ENCODE measurements at places on chromosomes 7 and 10.

DNA sequence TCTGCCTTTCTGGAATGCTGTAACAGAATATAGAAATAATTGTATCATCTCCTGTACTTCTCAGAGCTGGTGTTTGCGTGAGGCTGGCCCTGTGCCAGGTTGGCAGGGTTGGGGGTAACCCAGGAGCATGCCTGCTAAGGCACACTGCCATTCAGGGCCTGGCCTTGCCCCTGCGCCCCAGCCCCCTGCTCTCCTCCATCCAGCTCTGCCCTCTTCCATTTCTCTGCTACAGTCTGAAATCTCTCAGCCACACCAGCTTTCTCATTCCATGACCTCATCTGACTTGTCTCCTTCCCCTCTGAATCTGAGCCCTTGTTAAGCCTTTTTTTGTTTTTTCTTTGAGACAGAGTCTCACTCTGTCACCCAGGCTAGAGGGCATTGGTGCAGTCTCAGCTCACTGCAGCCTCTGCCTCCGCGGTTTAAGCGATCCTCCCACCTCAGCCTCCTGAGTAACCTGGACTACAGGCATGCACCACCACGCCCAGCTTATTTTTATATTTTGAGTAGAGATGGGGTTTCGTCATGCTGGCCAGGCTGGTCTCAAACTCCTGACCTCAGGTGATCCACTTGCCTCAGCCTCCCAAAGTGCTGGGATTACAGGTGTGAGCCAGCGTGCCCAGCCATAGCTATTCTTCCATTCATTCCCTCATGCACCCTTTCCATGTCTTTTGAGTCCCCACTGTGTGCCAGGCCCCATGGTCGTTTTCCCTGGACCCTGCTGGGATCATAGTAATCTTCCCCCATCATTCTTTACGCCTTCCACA lies 206.8 kb downstream of the CUX1 start:
- DNase-seq, result no peak

- DNase-seq, result peak; percentile 16
These were observed 71.7 kb downstream of the ICA1 start for GRCh38 chr7:8190119-8190895.

- no peak for DNase-seq
These were observed 15.1 kb upstream of the COL17A1 start for GRCh38 chr10:104100795-104101194.

GRCh38 chr7:99843808-99844207 lies 16.0 kb downstream of the CYP3A43 start:
- no peak for DNase-seq

- DNase-seq, result no peak
These were observed 74.8 kb downstream of the LCOR start for GRCh38 chr10:96906864-96907263.

DNA sequence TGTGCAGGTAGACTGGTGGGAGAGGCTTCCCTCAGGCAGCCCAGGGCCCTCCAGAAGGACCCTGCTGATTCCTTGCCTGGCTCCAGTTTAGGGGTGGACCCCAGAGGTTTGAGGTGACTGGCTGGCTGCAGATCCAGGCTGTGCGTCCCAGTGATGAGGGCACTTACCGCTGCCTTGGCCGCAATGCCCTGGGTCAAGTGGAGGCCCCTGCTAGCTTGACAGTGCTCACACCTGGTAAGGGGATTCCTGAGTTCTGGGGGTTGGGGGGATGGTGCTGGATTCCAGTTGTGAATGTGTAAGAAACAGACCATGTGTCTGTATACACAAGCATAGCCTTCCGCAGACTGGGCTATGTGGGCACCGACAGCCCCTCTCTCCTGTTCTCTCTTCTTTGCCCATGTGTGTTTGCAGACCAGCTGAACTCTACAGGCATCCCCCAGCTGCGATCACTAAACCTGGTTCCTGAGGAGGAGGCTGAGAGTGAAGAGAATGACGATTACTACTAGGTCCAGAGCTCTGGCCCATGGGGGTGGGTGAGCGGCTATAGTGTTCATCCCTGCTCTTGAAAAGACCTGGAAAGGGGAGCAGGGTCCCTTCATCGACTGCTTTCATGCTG lies 2.7 kb downstream of the KAZALD1 start:
- DNase-seq, result no peak
